H9 (cell line): ENCODE measurements at places on chromosomes 6 and 20.

DNA sequence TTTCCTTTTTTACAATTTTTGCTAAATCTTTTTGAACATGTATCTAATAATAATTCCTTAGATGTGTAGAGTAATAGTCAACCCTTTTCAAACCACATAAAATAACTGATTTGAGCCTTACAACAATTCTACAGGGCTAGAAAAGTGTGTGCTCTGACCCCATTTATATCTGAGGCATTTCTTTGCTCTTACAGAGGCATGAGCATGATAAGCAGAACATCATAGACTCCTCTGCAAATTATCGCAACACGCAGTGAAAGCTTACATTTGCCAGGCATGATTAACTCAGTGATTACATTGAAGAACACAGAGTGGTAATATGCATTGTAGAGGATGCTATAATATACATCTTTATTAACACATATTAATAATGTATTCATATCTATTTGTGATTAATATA lies 120.4 kb downstream of the SIM1 start:
- no peak for DNase-seq

- no peak for DNase-seq
These were observed 118.8 kb downstream of the TINAG start for GRCh38 chr6:54426995-54427394.

DNA sequence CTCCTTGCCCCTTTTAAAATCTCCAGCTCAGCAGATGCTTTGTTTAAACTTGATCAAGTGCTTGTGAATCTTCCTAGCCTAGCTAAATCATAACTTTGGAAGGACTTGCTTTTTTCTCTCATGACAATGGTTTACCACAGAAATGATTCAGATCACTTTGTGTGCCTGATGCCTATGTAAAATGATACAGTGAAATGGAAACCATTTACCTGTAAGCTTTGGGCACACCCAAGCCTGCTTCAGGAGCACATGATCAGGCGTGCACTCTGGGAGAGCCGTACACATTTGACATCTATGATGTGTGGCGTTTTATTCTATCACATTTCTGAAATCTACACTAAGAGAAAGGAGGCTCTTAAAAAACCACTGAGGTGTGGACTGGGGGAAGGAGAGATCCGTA lies 41.1 kb downstream of the PTPN1 start:
- no peak for DNase-seq

GRCh38 chr6:33324125-33324524 lies 6.6 kb upstream of the ZBTB22 start:
- DNase-seq, result no peak

DNA sequence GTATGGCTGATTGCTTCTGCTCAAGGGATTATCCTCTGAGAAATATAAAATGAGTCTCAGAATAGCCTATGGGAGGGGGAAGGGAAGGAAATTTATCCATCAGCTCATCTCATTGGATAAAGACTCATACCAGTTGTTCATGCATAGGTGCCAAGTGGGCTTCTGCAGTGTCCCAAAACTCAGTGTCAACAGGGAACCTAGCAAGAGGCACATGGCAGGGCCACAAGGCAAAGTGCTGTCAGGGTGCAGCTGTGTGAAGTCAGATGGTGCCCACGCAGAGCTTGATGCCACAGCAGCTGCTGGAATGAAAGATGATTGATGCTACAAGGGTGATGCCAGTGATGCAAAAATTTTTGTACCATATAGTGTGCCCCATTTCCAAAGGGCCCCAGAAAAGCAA lies 3.2 kb upstream of the CHD6 start:
- DNase-seq, result no peak

- DNase-seq, result no peak
These were observed 3.4 kb downstream of the TRIM10 start for GRCh38 chr6:30157581-30157980.
